ENCODE measurements at places on chromosomes 1 and 21.

DNA sequence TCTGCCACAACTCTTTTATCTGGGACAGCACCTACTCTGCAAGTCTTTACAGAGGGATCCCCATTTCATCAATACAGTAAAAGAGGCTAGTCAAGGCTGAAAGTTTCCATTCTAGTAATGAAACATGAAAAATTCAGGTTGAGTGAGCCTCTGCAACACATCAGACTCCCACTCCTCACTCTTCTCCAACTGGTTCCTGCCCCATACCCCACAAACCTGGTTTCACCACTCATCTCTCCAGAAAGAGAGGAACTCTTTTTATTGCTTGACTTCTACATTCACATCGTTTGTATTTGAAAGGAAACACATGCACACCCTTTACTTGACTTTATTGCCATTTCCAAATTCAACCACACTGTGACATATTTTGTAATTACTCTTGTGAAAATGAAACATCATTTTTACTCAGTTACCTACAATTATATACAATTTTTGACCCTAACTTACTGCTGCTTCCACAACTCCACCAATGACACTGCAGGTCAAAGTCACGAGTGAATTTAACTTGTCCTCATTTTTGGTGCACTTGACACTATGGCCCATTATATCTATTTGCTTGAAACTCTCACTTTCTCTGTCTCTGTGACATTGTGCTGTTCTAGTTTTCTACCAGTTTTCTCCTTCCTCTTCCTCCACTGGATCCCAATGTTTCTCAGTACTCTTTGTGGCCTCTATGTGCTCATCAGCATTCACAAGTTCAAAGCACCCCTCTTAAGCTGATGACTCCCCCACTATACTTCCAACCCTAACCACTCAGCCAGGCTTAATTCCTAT is 8.0 kb downstream of the STX6 start:
- DNase-seq: no peak

GRCh38 chr1:47507881-47508701 is 70.2 kb downstream of the FOXD2 start:
- DNase-seq: peak; percentile 21

- no peak for DNase-seq
Measured at GRCh38 chr1:243471754-243472745, 216.2 kb downstream of the SDCCAG8 start.

DNA sequence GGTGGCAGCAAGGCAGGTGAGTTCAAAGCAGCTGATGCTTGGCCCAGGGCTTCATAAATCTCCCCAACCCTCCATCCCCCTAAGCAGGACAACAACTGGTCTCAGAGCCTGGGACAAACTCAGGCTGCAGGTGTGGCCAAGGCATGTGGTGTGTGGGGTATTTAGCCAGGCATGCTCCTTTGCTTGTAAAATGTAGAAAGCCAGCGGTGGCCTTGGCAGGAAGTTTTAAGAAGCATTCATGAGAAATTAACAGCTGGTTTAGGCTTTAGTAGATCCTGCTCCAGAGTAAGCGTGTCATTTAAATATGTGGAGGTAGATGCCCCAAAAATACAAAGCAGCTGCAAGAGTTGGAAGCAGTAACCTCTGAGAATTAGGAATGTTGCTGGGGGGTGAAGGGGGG is 44.8 kb downstream of the NTPCR start:
- DNase-seq: no peak

GRCh38 chr1:160658162-160658813 is 11.4 kb upstream of the SLAMF1 start:
- no peak for DNase-seq

- DNase-seq: no peak
Measured at GRCh38 chr1:229347528-229347927, 4.7 kb upstream of the CCSAP start.

DNA sequence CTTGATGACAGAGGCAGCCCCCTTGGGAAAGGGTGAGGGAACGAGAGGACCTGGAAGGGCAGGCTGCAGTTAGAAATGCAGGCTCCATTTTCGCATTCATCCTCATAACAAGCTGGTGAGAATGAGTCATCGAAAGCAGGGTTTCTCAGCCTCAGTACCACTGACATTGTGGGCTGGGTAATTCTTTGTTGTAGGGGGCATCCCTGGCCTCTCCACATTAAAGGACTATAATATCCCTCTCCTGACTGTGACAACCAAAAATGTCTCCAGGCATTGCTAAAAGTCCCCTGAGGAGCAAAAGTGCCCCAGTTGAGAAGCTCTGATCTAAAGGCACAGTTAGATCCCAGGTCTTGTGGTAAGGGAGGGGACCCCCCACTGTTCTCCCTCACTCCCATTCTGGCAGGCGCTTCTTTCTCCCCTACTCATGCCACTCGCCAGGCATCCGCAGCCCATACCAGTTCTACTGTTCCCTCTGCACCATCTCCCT is 20.4 kb downstream of the KCNN3 start:
- no peak for DNase-seq

DNA sequence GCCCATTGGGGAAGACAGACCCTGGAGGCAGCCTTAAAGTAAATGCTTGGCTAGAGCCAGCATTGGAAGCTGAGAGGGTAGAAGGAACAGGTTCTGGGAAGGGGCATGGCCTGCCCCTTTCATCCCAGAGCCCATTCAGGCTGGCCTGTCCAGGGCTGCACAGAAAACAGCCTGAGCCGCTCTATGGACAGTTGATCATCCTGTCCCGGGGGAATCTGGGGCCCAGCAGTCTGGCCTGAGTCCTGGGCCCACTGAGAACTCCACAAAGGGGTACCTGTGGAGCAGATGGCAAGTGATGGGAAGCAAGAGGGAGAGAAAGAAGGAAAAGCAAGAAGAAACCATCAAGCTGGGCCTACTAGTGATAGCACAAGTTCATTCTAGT is 13.2 kb downstream of the TMEM81 start:
- DNase-seq: no peak

DNA sequence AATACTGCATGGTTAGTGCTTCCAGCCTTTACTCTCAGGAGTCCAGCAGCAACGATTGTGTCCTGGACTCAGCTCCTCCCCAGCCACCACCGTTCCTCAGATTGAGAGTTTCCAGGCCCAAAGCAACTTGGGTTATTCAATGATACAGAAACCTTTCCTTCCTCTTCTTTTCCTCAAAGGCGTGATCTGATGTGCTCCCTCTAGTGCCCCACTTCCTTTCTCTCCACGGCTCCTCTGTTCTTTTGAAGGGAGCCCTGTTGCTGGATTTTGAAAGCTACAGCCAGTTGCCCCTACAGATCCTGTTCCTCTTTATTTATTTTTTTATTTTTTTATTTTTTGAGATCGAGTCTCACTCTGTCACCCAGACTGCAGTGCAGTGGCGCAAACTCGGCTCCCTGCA is 14.1 kb downstream of the CRP start:
- no peak for DNase-seq

GRCh38 chr1:25566730-25567341 is 23.4 kb downstream of the LDLRAP1 start:
- peak; percentile 36 for DNase-seq

GRCh38 chr1:2972879-2973575 is 48.2 kb upstream of the ACTRT2 start:
- DNase-seq: no peak

GRCh38 chr21:34952701-34953100 is 96.4 kb downstream of the RUNX1 start:
- no peak for DNase-seq

DNA sequence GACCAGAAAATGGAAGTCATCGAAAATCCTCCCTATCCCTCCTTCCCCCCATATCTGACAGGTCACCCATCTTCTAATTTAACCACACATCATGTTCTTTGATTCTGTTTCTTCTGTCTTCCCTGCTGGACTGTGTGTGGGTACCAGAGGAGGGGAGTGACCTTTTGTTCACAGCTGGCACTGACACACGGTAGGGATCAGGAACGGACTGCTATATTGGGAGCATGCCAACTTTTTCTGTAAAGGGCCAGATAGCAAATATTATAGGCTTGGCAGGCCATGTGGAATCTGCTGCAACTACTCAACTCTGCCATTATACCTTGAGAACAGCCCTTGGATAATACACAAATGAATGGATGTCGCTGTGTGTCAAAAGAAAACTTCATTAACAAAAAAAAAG is 7.5 kb upstream of the TOMM20 start:
- no peak for DNase-seq

- no peak for DNase-seq
Measured at GRCh38 chr1:92691925-92692324, 93.0 kb downstream of the EVI5 start.

DNA sequence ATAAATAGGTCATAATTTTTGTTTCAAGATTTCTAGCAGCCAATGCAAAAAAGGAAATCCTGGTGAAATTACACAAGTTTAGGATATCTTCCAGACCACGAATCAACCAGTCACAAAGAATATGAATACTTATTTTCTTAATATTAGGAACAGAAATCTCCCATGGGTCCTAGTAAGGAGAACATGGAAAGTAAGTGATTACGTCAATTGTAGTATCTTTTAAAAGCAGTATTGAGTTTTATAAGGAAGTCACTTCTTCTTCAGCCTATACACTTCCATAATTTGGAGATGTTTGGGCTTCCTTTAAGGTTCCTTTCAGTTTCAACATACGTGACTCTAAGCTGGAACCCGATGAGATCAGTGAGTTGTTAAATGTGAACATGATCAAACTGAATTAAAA is 534.5 kb downstream of the USP25 start:
- no peak for DNase-seq

DNA sequence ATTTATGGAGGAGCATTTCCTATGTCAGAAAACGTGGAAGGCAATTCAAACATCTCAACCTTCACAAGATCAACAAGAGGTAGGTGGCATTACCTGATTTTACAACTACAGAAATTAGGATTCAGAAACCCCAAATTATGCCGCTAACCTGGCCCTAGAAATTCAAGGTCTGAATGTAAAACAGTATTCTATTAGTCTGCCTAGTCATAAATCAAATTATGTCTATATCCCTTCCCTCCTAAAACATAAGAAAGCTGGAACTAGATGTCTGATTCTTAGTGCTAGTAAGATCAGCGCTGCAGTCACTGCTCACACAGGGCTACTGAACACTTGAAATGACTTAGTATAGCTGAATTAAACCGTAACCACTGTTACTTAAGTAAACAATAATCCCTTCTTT is 1.4 kb downstream of the TOMM20 start:
- DNase-seq: no peak

GRCh38 chr1:235946571-235946981 is 79.9 kb upstream of the LYST start:
- DNase-seq: no peak

GRCh38 chr1:41599912-41600311 is 115.4 kb upstream of the EDN2 start:
- DNase-seq: no peak

Measured in stimulated activated CD4-positive, alpha-beta T cell treated with anti-CD3 and anti-CD28 coated beads, Interleukin-2, amount 100 ng/mL, for 48 hours (primary cell).